Type B pancreatic cell (in vitro differentiated cells): ENCODE measurements at places on chromosomes 12 and 14. TPM values are rescaled to one million over a fixed set of nuclear protein-coding genes. Genes with fewer than 3 reads are reported as not detected.

The TAS2R30 gene
- 1.3 and 2.3 TPM in 2 replicates for total RNA-seq

The ACOT6 gene
- total RNA-seq: not detected in 2 replicates

The AKAP5 gene
- total RNA-seq: 0.52 and 1.4 TPM in 2 replicates

The SPRYD3 gene
- 22.1 and 43.0 TPM in 2 replicates for total RNA-seq

The PDZRN4 gene
- total RNA-seq: 0.86 and 2.3 TPM in 2 replicates

The SLC2A3 gene
- 214 and 2,005 TPM in 2 replicates for total RNA-seq

- no peak for DNase-seq
These were observed 62.3 kb upstream of the RFLNA start for GRCh38 chr12:124232654-124232987.

DNA sequence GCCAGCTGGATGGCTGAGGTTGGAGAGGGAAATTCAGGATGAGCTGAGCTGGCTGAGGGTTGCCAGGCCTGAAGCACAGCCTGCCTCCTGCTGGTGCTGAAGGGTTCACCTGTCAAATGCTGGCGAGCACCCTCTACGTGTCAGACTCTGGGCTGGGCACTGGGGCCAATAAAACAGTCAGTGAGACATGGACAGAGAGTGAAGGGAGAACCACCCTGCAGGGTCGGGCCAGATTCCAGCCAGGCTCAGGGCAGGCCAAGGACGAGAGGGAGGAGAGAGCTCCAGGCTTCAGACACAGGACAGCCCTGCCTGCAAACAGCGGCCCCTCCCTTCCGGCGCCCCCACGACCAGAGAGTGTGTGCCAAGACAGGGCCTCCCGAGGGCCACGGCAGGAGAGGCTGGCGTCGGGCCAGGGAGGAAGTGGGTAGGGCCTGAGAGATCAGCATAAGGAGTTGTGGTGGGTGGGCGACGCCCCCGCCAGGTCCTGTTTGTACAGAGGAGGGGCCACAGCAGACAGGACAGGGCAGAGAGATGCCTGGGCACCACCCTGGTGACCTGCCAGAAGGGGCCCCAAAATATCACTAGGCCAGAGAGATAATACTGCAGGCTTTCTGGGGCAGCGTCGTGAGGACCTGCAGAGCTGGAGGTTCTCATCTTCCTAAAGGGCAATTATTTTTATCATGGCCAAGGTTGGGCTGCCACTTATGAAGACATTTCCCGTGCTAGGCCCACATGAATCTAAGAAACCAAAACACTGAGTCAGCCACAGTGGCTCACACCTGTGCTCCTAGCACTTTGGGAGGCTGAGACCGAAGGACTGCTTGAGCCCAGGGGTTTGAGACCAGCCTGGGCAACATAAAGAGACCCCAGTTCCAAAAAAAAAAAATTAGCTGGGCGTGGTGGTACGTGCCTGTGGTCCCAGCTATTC lies 73.1 kb upstream of the GPR68 start:
- no peak for DNase-seq

DNA sequence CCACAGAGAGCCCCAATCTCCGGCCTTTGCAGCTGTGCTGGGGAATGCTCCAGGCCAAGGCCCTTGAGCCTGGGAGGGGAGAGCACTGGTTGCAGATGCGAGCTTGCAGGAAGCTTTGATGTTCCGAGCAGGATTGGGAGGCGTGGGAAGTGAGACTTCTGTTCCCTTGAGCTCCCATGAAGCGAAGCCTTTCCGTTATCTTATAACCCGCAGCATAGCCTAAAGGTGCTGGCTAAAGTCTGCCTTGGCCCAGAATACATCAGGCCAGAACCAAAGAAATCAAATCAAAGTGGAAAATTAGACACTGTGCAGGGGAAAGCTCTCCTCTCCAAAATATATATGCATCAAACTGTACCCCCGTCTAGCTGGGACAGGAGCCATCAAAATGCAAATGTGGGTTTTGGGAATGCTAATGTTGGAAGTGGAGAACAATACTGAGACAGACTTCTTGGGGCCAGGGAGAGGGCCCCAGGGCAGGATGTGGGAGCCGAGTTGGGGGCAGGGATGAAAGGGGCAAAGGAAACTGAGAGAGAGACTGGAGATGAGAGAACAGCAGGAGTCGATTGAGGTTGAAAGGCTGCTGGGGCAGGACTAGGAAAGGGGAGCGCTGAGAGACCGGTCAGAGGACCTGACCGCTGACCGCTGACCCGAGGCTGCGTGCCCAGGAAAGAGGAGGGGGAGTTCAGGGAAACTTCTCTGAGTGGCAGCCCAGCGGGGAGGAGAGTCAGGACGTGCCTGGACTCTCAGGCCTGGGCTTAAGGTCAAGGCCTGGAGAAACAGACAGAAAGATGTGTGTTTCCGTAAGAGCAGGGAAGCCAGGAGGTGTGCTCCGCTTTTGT lies 152.2 kb upstream of the PARP11 start:
- no peak for DNase-seq

- DNase-seq: no peak
These were observed 239.7 kb downstream of the EMP1 start for GRCh38 chr12:13436182-13436581.

DNA sequence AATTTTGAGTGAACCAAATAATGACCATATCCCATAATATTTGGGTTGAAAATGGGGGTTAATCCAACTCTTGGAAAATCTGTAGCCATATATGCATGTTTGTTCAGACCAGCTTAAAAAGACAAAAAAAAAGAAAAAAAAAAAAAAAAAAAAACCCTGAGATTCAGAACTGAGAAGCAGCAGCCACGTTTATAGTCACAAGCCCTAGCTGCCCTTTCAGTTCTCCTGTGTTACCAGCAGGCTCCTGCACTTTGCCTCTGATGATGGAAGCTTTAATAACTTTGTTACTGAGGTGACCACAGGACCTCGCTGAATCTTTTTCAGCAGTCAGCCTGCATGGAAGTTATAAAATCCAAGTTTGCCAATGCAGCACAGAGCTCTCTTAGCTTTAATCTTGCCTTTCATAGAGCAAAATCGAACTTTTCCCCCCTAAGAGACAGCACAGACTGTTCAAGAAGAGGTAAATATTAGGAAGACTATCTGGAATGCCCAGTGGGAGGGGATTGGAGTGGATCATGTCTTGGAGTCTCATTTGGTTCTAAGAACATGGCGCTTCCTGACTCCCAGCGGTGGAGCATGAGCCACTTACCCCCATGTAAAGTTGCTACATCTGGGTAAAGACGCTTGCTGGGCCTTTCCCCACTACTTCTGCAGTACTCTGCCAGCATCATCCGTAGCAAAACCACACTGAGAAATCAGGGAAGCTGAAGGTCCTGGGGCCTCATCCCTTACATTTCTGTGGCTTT lies 20.6 kb downstream of the GNG2 start:
- no peak for DNase-seq

- no peak for DNase-seq
These were observed 28.3 kb upstream of the APOLD1 start for GRCh38 chr12:12757121-12757520.

GRCh38 chr14:55848964-55849363 lies 269.0 kb downstream of the KTN1 start:
- no peak for DNase-seq

DNA sequence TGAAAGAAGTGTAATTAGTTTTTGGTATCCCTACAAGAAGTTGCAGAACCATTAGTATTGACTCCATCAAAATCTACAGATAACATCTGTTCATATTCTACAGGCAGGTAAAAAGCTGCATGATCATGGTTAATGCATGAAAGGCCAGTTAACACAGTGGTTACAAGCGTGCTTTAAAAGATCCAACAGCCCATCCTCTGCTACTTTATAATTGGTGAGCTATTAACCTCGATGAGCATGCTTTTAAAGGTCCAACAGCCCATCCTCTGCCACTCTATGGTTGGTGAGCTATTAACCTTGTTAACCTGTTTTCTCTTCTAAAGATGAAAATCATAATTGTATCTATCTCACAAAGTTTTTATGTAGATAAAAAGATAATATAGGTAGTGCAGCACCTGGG lies 289.3 kb downstream of the DUSP6 start:
- no peak for DNase-seq

DNA sequence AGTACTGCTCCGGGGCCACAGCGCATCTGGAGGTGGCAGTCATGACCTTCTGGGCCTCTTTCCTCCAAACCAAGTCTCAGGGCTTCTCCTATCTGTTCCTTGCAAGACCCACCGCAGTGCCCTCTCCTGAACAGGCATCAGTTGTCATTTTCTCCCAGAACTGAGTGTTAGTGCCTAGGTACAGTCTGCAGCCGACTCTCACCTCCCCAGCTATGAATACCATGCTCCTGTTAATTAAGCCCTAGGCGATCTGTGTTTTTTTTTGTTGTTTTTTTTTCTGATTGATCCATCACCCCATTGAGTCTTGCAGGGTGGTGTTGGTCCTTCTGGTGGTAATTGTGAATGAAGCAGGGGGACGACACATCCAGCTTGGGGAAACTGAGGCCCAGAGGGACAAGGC lies 47.5 kb upstream of the DLK1 start:
- no peak for DNase-seq

- DNase-seq: no peak
These were observed 50.5 kb upstream of the HIF1A start for GRCh38 chr14:61644834-61645233.

DNA sequence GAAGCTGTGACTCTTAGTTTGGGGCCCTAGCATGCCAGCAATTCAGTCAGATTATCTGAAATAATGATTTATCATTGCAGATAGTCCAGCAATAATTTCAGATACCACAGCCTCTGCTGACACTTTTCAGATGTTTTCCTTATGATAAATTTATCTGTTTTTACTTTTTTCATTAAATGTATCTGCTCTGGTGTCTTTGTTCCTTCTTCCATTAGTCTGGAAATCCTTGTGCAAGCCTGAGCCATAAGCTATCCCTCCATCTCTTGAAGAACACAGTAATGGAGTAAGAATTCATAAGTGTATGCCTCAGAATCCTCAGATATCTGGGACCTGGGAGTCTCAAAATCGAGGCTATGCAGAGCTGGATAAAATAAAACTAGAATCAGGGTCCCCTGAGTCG lies 146.4 kb upstream of the KRR1 start:
- DNase-seq: no peak
